ENCODE measurements at places on chromosomes 13 and 19.

DNA sequence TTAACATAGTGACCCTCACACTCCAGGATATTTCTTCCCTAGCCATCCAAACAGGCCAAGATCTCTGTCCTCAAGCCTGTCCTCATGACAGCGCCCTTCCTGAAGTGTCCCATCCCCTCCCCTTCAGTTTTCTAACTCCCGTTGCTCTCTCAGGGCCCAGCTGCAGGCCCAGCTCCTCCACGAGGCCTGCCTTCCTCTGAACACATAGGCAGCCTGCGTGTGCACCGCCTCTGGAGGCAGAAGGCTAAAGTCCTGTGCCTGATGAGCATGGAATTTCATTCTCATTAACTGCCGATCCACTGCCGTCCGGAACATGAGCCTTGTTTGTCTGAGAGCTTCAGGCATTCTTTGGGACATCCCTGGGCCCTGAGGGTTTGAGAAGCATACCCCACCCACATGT is 306.4 kb downstream of the DCLK1 start:
- DNase-seq = no peak

GRCh38 chr19:50663482-50663790 is 14.2 kb downstream of the C19orf81 start:
- no peak for DNase-seq

DNA sequence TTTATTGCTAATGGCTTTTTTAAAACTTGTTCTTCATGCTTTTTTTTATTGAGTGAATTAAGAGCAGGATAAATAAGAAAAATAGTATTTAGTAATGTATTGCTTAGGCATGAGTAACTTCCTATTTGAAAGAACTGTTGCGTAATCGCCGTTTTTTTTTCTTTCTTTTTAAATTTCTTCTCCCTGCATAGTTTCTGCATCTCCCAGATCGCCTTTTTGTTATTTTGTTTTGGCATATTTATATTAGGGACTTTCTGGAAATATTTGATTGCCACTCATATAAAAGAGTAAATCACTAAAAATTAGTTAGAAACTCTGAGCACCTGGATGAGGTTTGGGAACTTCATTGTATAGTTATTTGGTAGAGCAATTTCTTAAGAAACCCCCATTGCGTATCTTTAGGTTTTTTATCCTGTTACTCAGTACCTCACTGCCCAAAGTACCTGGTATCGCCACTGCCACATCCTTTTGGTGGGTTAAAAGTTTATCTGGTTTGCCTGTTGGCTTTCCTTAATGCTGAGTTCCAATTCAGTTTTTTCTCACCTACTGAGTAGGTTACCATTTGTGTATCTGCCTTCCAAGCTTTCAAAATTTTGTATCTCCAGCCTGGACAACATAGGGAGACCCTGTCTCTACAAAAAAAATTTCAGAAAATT is 36.2 kb upstream of the LPAR6 start:
- DNase-seq = no peak

GRCh38 chr13:75050419-75051046 is 431.4 kb downstream of the TBC1D4 start:
- DNase-seq = no peak

DNA sequence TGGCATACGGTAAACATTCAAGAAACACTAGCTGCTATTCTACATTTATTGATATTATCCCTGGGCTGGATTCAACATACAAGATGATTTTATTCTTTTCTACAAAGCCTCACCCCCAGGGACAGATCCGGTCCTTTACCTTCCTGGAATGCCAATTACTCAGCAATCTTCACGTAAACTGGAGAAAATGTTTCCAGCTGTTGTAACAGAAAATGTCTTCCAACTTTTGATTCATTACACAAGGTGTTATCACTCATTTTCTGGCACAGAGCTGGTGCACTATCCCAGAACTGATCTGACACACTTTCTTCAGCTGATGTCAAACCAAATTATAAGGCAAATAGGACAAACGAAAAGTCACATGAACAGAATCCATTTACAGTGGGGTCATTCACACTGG is 33.1 kb downstream of the DCLK1 start:
- DNase-seq = no peak

DNA sequence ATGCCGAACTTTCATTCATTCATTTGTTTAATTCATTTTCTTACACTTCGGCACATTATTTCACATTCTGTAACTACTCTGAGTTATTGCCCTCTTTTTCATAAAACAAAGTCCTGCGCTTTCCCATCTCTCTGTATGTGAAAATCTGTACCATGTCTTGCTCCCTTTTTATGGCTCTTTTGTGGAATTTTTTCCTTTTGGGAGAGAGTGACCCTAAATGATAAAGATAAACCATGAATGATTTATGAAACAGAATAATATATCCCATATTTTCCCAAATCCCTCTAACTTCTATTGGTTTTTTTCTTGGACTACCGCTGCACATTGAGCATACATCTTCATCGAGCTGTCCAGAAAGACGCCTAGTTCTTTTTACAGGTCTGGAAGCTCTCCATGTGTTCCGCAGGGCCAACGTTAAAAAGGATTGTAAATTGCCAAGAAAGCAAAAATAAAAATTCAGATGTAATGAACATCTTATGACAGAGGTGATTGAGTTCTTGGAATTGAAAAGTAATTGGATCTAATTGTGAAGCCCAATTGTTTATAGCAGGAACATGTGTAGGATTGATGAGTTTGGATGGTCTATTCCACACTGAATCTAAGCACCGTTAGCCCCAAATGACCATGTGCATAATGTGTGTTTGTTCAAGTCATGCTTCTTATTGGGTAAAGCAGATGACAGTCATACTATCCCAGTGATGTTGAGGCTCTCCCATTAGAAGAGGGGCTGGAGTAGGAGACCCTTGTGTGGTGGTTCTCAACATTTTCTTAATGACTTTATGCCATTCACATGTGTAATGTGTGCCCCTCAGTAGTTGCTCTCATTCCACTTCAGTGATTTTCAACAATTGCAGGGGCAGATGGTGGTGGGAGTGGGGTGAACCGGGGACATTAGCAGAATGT is 378.9 kb downstream of the DLEU7 start:
- no peak for DNase-seq

- DNase-seq = no peak
Measured at GRCh38 chr19:14078411-14078810, 5.8 kb downstream of the MISP3 start.

DNA sequence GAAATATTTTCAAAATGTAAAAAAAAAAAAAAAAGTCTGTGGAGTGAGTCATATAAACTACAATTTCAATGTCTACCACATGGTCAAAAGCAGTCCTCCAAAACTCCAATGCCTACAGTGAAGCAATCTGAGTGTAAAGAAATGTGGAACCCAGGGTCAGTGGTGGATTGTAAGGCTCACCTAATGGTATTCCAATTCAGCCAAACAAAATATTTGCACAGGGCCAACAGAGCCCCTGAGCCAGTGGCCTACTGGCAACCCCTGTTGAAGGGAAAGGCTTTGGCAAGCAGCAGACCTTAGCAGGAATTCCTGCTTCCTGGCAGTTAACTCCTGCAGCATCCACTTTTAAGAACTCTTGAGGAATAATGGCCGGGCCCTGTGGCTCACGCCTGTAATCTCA is 3.4 kb downstream of the DNMT1 start:
- no peak for DNase-seq

DNA sequence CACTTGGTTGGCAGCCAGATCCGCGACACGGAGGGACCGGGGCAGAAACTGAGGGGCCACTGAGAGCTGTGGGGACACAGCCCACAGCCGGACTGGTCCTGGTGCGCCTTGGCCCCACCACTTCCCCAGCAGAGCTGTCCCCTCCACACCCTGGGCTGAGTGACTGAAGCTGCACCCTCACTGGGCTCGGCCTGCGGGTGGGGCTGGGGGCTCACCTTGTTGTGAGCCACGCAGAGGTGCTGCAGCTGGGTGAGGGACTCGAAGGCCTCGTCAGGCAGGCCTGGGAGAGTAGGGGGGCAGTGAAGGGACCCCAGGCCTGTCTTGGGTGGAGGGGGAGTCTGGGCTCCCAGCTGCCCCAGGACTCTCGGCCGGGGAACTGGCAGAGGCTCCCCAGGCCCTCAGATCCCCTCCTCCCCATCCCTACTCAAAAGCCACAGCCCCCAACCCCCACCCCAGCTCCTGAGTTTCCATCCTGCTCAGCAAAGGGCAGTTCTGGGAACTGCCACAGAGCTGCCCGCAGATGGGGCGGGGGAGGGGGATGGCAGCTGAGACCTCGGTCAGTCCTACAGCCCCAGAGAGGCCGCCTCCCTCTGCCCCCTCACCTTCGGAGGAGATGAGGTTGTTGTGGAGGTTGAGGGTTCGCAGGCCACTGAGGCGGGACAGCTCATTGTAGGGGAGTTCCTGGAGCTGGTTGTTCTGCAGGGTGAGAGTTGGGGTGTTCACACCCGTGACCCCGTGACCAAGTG is 2.3 kb downstream of the PODNL1 start:
- DNase-seq = no peak

DNA sequence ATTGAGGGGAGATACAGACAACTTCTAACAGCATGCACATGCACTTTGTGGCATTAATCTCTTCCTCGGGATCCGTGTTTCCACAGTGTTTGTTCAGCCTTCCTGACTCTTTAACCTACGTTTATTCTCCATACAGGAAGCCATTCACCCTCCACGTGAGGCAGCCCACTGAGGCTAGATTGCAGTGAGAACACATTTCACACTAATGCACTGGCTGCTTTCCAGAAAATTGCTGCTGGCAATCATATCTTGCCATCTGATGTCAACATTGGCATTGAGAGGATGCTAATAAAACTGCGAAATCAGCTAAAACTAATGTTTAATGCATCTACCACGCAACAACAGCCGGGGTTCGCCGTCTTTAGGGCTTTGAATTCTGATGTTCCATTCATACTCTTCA is 30.0 kb downstream of the DCLK1 start:
- no peak for DNase-seq

DNA sequence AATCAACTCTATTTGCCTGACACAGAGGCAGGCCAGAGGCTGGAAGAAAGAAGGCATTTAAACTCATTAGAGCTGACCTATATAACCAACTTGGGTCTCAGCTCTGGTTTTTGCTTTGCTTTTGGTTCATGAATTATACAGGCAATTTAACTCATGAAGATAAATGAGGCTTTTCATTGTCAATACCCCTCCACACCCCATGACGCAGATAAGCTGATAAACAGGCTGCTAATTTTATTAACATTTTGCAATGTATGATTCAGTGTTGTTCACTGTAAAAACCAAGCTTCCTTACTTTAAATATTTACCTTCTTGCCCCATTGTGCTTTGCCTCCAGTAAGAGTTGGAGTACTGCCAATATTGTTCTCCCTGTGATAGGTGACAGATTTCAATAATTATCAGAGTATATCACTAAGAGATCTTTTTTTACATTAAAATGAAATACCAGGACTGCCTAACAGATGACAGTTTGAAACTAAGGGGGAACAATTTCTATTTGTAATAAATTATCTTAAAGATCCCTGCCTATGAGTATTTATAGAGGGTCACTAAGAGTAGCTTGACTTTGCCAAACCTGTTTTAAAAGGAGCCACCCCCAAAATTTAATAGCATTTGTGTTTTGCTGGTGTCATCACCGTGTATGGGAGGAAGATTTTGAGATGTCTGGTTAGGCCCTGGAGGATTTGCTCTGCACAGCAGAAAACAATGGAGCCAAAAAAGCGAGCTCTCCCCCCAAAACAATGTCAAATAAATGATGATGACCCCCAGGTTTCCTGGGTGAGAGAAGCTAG is 472.7 kb upstream of the NBEA start:
- DNase-seq = no peak

- DNase-seq = no peak
Measured at GRCh38 chr19:38731654-38732301, 12.5 kb downstream of the CAPN12 start.

DNA sequence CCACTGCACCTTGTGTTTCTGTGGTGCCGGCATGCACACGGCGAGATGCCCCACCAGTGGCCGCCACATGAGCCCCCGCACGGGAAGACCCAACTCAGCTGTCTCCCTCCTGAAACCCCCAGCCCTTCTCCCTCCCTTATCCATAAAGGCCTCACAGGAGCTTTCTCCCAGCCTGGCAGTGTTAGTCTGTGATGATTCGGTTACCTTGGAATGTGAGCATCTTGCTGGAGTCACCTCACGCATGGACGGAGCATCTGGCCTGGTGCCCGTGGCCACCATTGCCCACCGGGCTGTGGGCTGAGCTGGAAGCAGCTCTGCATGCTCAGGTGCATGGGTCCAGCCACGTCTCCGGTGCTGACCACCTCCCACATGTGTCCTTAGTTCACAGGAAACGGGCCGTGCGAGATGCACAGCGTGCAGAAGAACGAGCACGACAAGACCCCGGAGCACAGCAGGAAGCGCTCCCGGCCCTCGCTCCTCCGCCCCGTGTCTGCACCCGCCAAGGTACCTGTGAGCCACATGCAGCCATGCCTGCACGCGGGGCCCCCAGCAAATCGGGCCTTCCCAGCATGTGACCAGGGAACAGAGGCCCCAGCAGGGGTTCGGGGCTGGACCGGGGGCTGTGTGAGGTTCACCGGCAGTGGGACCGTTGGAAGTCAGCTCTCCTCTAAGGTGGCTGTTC is 22.0 kb downstream of the SIN3B start:
- DNase-seq = no peak

DNA sequence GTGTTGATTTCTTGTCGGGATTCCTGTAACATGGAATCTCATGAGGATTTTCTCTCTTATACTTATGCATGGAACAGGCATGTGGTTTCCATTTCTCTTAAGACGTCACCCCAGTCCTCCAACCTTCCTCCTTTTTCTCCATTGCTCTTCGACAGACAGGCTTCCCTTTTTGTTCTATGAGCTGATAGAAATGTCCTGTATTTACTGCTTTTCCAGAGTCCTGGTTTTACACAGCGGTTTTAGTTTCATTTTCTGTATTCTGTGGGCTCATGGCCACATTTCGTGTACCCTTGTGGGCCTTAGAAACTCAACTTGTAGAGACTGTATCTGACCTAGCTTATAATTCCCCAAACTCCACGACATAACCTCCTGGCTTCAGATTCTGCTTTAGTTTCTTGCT is 113.1 kb downstream of the PAN3 start:
- no peak for DNase-seq

GRCh38 chr13:50626101-50626547 is 217.4 kb downstream of the DLEU7 start:
- DNase-seq = no peak

- no peak for DNase-seq
Measured at GRCh38 chr13:20371825-20372224, 139.7 kb upstream of the GJB6 start.

DNA sequence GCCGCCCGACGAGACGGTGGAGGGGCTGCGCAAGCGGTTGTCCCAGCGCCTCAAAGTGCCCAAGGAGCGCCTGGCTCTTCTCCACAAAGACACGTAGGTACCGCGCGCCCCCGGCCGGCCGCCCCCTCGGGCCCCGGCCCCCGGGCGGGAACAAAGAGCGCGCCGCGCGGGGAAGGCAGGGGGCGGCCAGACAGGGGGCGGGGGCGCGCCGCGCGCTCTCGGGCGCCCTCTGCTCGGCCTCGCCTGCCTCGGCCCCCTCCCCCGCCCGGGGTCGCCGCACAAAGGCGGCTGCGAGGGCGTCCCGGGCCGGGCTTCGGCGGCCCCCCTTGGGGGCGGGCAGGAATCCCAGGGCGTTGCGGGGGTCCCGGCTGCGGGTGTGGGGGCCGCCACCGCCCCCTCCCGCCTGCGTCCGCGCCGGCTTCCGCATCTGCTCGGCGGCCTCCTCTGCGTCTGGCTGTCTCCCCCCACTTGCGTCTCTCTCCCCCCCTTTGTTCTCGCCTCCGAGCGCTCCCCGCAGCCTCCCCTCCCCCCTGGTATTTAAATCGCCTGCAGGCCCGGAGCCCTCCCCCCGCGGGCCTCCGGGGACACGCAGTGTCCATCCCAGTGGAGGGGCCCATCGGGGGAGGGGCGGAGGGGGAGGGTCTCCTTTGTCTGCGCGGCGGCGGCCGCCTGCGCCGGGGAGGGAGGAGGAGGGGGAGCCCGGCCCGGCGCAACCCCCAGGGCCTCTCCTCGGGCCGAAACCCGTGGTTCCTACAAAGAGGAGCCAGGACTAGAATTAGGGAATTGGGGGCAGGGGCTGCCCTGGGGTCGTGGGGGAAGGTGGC is 2.3 kb downstream of the MIDN start:
- DNase-seq = no peak
